Fibroblast of pulmonary artery (primary cell): ENCODE measurements at places on chromosomes 11 and 22.

- no peak for DNase-seq
Observed at GRCh38 chr11:44870181-44870580, 80.5 kb downstream of the TP53I11 start.

GRCh38 chr11:8375932-8376331 is 112.3 kb upstream of the LMO1 start:
- no peak for DNase-seq

- no peak for DNase-seq
Observed at GRCh38 chr22:17580441-17581031, 17.2 kb downstream of the SLC25A18 start.

DNA sequence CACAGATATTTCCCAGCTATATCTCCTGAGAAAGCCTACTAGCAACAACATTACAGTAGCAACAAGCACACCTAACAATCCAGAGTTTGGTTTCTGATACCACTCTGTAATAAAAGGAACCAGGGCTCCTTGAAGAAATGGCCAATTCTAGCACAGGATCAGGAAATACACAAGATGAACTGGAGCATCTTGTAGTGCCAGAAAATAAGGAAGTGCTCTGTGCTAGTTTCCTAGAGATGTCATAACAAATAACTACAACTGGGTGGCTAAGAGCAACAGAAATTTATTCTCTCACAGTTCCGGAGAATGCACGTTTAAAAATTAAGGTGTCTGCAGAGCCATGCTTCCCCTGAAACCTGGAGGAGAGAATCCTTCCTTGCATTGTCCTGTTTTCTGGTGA is 217.8 kb downstream of the KIRREL3 start:
- DNase-seq = no peak

DNA sequence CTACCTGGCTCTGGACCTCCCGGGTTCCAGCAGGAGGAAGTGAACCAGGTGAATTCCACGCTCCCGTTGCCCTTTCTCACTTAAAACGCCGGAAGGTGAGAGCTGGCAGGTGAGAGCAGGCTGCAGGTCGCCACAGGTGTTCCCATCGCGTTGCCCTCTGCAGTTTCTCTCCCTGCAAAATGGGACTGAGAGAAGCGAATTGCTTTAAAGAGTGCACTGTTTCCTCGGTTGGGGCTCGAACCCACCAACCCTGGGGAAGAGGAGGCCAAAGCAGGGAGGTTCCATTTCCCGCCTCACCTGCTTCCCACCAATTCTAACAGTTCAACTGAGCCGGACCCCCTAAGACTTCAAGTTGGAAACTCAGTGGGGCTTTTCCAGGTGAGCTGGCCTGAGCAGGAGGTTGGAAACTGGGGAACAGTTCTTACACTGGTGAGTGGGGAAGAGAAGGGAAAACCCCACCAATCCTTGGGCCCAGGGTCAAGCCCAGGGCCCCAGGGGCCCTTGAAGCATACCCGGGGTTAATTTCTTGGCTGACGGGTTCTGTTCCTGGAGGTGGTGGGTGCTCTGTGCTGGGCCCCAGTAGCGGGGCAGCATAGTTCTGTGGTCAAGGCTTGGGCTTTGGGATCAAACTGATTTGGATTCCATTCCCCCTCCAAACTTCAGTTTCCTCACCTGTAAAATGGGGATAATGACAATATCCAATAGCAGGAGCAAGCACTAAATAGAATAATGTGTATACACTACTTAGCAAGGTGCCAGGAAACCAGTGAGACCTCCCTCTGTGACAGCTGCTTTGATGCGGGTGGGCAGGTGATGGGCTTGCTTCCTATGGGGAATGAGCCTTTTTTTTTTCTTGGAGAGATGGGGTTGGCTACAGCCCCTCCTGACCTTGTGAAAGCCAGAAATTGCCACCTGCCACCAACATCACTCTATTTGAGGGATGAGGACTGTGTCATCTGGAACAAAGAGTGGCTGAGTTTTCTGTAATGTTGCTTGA is 788 bp downstream of the CD82 start:
- no peak for DNase-seq

DNA sequence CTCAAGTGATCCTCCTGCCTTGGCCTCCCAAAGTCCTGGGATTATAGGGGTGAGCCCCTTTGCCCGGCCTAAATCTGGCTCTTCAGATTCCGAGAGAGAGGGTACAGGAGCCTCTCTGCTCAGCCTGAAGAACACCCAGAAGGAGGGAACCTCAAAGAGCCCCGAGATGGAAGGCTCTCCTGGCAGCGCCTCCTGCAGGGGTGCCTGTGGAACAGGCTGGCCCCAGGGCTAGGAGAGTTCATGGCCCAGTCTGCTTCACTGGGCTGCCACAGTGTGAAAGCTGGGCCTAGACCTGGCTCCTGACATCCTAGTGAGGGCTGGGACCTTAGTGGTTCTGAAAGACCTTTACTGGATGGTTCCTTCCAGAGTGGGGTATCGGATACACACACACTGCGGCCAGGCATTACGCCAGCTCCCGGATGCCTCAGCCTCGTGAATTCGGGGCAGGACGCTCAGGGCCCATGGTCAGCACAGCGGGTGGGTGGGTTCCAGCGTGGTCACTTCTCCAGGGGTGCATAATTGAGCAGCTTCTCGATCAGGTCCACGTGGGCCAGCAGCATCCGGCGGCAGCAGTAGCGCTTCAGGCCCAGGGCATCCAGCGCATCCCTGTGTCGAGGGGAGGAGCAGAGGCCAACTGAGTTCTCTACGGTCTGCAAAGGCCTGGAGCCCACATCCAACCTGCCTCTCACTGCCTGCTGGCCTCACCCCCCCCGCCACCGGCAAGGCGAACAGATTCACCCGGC is 2.3 kb downstream of the POLR2L start:
- DNase-seq = no peak

DNA sequence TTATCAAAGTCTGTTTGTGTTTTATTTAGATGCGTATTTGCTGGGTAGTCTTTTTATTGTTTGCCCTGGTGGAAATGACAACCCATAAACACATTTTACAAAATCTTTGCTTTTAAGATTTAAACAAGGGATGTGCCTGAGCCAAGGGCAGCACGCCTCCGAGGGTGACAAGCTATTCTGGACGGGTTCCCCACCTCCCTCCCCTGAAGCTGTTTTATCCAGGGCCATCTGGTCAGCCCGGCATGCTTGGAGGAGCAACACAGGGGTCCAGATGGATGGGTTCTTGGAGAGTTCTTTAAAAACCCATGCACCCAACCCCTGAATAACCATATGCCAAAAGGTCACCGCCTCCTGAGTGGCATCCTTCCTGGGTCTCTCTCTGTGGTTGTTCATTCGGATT is 408.9 kb downstream of the OPCML start:
- DNase-seq = no peak

- no peak for DNase-seq
Observed at GRCh38 chr11:34613552-34614056, 7.3 kb upstream of the EHF start.

GRCh38 chr11:1519028-1520010 is 32.7 kb upstream of the MOB2 start:
- DNase-seq = no peak

DNA sequence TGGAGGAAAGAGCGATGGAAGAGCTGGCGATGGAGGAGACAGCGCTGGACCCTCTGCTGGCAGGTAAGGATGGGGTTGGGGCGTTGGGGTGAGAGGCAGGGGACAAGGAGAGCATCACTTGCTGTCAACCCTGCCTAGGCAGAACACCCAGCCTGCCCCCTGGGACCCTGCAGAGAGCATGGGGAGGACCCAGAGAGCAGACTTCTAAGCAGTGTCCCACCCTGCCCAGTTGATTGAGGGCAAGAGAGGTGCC is 111.6 kb upstream of the ANO1 start:
- DNase-seq = no peak

GRCh38 chr11:106552694-106553203 is 465.5 kb downstream of the GUCY1A2 start:
- no peak for DNase-seq

DNA sequence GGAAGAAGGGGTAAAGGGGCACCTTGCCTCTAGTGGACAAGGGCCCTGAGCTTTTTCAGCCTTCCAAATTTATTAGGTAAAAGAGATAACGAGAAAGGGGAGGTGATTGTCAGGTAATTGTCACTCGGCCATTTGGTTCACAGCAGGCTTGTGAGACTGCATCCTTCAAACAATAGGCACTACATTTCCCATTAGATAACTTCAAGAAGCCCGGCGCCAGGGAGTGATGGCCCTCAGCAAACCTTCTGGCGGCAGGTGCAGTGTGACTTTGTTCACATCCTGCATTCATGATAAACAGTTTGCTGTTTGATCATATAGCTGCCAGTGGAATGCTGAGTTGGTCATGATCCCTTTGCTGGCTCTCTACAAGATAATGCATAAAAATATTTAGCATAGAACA is 185.1 kb downstream of the CWF19L2 start:
- no peak for DNase-seq

DNA sequence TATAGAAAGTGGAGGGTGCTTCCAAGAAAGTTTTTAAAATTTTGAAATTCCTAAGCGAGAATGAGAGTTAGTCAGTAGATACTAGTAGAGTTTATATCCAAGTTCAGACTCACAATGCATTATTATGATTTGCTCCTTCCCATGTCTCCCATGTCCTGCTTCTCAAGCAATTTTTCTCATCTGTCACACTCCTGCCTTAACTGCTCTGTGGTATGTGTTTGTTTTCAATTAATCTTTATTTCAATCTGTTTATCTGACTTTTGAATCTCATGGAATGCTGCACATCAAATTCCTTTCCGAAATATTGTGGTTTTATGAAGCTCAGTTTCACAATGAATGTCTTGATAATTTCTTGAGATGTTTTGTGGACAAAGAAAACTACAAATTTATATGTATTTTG is 18.1 kb downstream of the THY1 start:
- no peak for DNase-seq

DNA sequence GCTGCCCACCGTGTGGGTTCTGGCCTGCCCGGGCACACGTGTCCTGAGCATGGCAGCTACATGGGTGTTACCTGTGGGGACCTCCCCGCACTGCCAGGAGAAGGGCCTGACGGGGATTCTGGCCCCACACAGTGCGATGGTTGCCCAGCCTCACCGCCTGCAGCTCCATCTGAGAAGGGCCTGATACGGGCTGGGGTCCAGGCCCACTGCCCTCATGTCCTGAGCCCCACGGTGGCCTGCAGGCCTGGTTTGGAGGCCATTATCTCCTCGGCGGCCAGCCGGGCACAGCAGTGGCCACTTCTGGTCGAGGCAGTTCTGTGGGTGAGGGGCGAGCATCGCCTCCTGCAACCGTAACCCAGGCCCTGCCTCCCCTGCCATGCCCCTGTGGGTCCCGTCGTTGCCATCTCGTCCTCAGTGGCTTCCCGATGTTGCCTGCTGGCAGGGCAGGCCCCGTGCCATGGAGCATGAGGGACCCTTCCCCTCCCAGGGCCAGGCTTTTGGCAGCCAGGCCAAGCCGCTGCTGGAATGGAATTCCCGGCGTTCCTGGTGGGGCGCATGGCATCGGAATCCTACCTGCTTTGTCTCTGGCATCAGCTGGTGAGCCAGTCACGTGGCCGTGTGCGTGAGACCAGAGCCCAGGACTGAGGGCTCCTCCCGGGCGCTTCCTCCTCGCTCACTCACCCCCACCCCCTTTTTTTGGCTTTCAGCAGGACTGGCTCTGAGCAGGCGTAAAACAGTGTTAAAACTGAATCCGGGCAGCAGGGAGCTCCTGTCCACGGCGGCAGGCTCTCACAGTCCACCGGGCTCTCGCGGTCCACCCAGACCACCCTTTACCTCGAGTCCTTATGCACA is 71.9 kb upstream of the PPARA start:
- peak; percentile 32 for DNase-seq

DNA sequence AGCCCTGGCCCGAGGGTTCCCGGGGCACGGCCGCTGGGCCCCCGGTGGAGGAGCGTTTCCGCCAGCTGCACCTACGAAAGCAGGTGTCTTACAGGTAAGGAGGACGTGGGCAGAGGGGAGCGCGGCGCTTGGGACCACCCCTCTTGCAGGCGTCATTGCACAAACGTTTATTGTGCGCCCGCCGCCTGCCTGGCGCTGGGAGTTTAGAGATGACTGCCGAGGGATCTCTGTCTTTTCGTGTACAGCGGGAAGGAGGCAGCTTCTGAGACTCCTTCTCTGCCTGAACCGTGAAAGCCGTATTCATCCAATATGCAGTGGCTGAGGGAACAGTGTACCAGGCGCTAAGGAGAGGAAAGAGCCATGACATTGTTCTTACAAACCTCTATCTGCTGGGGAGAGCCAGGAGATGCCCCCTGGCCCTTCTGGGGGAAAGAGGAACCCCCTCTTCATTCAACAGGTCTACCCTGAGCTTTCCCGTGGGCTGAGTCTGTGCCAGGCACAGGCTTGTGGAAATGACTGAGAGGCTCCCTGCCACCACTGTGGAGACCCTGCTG is 13.8 kb upstream of the DGKZ start:
- no peak for DNase-seq
